ENCODE measurements at places on chromosomes 2 and 18.

DNA sequence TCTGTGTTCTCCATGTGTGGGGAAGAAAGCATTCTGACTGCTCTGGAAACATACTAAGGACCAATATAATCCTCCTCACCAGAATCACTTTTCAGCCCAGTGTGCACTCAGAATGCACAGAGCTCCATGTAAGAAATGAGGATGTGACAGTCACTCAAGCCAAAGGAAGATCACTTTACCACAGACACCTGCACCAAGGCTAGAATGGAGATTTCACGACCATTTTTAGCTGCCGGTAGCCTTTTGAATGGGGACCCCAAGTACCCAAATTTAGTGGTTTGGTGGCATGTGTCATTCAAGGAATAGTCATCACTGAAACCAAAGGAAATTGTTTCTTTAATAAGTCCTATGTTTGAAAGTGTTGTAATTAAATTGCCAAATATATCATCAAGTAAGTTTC is 613.2 kb upstream of the ACVR2A start:
- no peak for DNase-seq

DNA sequence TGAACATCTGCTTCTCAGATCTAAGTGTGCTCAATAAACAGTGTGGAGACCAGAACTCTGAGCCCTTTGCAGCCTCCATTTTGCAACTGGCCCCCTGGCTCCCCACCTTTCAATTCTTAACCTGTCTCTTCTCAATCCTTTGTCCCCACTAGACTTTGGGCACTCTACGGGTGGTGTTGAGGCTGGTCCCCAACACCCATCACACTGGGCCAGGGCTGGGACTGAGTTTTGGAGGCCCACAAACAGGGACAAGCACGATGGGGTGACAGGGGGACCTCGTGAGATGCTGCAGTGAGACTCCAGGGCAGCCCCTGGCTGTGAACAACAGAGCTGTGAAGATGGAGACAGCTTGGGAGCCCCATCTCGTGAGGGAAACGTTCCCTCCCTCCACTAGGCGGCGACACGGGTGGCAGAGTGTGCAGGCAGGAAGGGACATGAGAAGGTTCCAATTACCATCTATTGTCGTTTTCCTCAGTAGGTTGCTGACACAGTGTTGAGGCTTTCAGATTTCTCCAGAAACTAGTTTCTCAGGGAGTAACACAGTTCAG is 1.2 kb downstream of the ANKMY1 start:
- DNase-seq, result no peak

GRCh38 chr2:113157118-113157896 is 16.5 kb upstream of the PSD4 start:
- DNase-seq, result peak; percentile 80

DNA sequence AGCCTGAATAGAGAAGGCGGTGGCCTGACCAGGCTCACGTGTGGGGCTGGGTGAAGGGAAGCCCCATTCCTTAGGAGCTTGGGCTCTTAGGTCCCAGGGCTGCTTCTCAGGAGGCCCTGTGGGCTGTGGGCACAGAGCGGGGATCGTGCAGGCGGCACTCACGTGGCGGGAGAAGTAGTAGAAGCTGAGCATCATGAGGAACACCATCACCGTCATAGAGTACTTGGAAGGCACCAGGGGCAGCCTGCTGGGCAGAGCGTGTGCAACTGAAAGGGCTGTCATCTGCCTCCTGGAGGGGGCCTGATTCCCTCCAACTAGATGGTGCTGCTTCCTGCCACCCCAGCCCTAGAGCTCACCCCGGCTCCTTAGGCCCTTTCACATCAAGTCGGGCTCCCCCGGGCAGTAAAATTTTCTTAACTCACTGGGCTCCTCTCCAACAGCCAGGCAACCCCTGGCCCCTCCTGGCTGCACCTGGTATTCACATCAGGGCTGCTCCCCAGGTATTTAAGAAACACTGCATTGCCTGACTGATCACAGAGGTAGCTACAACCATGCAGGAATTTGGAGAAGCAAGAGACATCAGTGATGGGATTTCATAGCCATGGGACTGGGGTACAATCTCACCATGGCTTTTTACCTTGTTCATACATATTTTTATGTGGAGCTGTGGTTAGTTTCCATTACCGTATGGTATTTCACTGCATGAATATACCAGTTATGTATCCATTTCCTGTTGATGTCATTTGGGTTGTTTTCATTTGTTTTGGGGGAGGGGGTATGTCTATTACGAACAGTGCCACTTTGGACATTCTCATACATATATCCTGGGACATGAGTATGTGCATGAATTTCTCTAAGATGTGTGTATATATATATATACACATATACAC is 32.9 kb downstream of the CENPO start:
- DNase-seq, result no peak

GRCh38 chr2:134532537-134532936 is 186.3 kb downstream of the TMEM163 start:
- no peak for DNase-seq

DNA sequence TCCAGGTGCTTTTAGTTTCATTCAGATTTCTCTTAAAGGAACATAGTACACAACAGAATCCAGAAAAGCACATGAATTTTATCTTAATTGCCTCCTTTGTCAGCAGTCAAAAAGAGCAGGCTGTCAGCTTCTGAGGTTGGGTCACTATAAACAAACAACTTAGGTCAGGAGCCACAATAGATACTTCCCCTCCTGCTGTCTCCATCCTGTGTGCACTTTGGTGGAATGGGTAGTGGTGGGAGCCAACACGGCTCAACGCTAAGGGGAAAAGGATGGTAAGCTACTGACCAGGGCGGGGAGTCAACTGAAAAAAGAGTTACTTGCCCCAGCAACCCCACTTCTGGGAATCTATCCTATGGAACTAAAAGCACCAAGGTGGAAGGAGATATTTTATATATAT is 121.9 kb downstream of the PAX3 start:
- peak; percentile 81 for DNase-seq

GRCh38 chr2:16669388-16669787 is 3.8 kb upstream of the CYRIA start:
- peak; percentile 41 for DNase-seq

DNA sequence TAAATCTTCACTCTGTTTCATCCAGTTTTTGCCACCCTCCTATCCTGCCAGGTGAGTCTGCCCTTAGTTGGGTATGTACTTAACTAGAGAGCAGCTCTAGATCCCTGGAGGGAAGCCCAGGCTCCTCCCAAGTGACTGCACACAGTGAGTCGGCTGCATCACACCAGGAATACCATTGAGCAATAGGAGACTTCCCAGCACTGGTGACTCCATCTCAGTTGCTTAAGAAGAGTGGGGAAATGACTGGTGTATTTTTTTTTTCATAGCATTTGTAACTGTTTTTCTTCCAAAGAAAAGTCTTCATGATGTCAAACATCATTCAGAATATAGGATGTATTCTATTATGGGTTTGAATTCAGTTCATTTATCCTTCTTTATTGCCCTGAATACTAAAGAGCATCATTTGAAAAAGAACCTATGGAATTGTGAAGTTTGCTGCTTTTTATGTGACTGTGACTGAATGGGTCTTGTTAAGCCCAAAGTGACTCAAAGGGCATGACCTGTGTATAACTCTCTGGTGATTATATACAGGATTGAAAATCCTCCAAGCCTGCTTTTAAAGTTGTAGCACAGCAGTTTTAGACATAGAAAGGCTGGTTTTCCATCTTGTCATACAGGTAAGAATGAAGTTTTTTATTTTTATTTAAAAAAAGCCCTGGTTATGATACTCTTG is 84.3 kb downstream of the MAP3K20 start:
- no peak for DNase-seq

- DNase-seq, result no peak
These were observed 30.9 kb downstream of the RTP5 start for GRCh38 chr2:241900251-241901017.

DNA sequence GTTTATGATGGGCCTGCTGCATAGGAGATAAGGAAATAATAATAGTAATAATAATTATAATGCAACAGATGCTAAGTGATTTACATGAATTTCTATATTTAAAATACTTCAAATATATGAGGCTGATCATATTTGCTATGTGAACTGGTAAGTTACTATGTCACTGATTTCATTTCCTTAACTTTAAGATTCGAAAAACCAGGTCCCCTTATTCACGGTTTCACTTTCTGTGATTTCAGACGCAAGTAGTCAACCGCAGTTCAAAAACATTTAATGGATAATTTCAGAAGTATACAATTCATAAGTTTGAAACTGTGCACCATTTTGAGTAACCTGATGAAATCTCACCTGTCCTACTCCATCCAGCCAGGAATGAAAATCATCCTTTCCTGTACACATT is 1697.1 kb upstream of the LRRTM1 start:
- DNase-seq, result no peak

GRCh38 chr2:134347756-134348155 is 93.9 kb downstream of the MGAT5 start:
- DNase-seq, result no peak

DNA sequence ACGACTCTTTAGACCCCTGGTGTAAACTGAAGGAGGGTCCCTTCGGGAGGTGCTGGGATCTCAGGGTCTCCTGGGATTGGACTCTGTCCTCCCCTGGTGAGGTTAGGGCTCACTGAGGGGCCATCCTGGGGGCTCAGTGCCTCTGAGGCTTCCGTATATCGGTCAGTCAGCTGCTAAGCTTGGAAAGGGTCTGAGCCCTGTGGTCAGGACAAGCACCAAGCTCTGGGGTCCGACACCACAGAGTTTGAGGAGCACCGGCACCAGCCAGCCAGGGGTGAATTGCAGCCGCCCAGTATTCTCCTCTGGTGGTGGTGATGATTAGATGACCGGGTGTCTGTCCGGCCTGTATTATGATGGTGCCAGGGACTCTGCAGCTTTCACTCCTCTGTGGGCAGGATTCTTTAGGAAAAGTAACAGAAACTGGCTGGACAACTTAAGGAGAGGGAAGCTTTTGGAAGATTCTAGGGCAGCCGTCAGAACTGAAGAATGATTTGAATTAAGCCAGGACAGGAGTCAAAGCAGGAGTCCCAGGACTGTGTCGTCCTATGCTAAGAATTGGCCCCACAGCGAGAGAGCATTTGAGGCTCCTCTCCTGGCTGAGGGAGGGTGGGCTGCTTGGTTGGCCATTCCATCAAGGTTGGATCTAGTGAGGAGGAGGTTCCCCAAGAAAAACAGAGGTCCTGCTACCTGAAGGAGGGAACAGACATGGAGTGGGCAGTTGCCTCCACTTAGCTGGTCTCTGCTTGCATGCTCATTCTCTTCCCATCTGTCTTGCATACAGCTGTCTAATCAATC is 158.6 kb upstream of the HS6ST1 start:
- DNase-seq, result no peak

DNA sequence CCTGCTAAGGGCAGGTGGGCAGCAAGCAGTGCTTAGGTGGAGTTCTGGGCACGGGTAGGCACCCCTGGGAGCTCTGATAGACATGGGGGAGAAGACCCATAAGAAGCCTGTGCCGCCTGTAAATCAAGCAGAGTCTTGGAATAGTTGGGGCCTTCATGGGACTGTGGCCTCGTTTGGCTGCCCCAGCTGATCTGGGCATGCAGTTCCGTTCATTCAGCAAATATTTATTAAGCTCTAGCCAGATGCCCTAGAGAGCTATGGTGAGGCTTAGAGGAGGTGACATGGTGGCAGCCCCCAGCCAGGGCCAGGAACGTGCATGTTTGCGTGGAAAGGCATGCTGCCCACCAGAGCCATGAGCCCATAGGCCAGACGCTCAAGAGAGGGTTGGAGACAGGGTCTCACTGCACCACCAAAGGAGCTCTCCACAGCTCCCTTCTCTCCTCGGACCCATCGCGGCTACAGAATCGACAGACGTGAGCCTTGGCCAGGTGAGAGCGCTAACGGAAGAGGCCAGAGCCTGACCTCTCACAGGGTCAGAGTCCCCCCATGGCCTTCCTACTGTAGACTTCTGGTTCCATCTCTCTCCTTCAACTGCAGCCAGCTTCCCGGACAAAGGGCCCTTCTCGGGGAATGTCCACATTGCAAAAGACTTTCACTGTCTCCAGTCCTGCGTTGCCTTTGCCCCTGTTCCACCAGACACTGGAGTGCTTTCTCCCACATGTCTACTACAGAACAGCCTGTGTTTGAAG is 135.7 kb downstream of the INHBB start:
- no peak for DNase-seq

DNA sequence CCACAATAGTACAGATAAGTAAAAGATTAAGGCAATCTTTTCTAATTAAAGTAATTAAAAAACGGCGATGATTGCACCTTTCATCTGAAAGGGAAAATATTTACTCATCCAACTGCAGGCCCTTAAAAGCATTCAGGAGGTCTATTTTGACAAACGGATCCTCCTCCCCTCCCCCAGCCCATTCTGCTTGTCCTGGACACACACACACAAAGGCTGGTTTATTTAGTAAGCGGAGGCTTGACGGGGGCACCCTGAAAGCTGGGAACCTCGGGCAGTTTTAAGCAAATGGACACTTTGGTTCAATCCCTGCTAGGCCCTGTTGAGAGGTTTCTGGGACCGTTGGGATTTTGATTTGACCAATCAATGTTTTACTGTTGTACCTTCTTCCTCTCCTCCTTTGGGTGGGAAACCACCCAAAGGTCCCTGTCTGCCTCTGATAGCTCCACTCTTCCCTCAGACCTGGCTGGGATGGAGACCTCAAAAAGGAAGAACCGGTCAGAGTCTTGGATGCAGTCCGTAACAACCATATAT is 135.8 kb upstream of the HAAO start:
- DNase-seq, result peak; percentile 91

DNA sequence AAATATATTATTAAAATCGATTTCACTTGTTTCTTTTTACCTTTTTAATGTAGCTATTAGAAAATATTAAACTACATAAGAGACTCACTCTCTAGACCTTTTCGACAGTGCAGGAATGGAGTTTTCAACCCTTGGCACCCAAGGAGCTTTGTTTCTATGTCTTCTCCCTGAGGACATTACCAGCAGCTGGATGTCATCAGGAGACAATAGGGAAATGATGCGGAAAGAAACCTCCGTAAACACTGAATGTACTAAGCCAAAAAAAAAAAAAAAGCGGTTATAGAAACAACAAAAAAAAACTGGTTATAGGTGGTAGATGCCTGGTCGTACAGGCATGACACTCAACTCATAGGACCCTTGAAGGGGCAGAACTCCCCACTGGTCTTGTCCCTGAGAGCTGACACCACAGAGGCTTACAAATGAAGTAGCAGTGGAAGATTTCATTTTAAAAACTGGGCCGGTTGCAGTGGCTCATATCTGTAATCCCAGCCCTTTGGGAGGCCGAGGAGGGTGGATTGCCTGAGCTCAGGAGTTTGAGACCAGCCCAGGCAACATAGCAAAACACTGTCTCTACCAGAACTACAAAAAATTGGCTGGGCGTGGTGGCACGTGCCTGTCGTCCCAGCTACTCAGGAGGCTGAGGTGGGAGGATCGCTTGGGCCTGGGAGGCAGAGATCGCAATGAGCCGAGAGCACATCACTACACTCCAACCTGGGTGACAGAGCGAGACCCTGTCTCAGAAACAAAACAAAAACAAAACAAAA is 23.8 kb downstream of the THAP4 start:
- DNase-seq, result no peak

- DNase-seq, result no peak
These were observed 4.9 kb downstream of the KDM3A start for GRCh38 chr2:86446060-86446459.

All from COR-L47 (cell line).